ENCODE measurements at places on chromosomes 6 and 20.

- DNase-seq, result no peak
Observed at GRCh38 chr6:490251-491037, 98.9 kb downstream of the IRF4 start.

GRCh38 chr6:149806127-149806526 is 56.6 kb downstream of the PCMT1 start:
- DNase-seq, result no peak

DNA sequence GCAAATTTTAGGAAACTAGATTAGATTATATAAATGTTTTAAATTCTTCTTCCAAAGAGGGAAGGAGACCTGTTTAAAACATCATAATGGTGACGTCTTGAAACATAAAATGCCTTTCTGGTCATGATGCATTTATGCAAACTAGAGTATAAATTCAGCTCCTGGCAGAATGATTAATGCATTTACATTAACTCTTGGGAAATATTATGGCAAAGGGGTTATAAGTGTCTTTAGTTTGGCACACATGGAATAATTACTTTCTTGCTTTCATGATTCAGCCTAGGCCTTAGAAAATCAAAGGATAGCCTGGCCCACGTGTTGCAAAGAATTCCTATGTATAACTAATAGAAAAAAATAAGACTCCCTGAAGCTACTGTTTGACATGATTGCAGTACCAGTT is 639.2 kb downstream of the RFPL4B start:
- no peak for DNase-seq

DNA sequence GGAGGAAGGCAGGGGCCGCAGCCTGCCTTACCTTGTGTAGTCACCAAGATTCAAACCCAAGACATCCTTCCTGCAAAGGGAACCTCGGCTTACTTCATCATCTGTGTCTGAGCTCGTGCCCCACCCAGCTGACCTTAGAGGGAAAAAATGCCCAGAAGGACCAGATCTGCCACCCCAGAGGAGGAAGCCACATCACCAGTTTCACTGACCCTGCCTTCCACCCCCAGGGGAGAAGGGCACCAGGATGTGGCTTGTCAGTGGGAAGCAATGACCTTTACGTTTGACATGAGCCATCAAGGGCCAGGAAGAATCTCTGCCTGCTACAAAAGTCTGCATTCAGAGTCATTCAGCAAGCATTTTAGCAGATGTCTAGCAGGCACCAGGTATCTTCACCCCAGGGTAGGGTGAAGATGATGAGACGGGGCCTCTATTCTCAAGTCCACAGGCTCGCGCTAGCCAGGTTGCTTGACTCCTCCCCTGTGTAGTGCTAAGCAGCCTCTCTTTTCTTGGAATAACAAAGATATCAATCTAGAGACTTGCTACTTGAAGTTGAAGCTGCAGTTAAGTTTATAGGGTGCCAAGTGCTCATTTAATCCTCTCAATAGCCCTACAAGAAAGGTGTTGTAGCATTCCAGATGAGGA is 28.1 kb downstream of the HM13 start:
- DNase-seq, result no peak

- no peak for DNase-seq
Observed at GRCh38 chr20:58308290-58308679, 1.2 kb upstream of the RAB22A start.

DNA sequence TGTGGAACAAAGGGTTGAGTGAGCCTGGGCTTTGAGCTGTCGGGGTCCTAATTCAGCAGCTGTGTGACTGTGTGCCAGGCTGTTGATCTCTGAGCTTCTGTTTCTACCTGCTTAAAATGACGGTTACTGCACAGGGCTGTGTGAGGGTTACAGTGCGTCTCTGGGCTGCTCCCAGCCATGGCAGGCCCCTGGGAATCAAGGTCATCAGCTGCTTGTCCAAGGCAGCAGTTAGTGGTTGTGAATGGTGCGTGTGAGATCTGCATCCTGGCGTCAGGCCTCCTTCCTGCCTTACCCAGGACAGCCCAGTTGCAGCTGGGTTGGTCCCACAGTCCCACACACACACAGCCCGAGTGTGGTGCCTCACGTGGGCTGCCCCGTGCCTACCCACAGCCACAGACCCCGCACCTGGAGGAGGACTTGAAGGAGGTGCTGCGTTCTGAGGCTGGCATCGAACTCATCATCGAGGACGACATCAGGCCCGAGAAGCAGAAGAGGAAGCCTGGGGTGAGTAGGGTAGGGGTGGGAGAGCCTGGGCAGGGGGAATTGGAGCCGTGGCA is 15.6 kb downstream of the GTSF1L start:
- DNase-seq, result no peak

GRCh38 chr20:6558341-6558740 is 209.1 kb upstream of the BMP2 start:
- DNase-seq, result no peak

DNA sequence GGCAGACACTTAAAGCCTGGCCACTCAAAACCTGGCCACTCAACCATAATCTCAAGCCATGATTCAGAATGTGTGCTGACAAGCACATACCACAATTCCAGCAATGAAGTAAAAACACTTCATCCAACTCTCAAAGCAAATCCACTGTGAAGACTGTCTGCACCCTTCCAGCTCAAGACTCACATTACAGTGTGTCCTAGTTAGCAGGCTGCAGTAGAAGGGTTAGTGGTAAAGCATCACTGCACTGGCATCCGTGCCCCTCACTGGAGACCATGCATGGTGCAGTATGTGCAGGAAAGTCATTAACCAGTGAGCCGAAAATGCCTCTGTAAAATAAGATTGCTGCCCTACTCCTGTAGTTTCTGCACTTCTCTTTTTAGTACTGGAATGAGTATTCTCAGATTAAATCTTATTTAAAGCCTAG is 43.4 kb downstream of the SLC23A2 start:
- DNase-seq, result no peak

GRCh38 chr20:43283126-43283525 is 93.4 kb upstream of the PTPRT start:
- no peak for DNase-seq

GRCh38 chr6:82283771-82284410 is 36.3 kb upstream of the IBTK start:
- no peak for DNase-seq

- no peak for DNase-seq
Observed at GRCh38 chr20:57760698-57761412, 51.0 kb upstream of the PMEPA1 start.

GRCh38 chr20:39112178-39112743 is 150.1 kb downstream of the DHX35 start:
- peak; percentile 3 for DNase-seq

GRCh38 chr6:21438986-21439352 is 154.6 kb upstream of the SOX4 start:
- no peak for DNase-seq

DNA sequence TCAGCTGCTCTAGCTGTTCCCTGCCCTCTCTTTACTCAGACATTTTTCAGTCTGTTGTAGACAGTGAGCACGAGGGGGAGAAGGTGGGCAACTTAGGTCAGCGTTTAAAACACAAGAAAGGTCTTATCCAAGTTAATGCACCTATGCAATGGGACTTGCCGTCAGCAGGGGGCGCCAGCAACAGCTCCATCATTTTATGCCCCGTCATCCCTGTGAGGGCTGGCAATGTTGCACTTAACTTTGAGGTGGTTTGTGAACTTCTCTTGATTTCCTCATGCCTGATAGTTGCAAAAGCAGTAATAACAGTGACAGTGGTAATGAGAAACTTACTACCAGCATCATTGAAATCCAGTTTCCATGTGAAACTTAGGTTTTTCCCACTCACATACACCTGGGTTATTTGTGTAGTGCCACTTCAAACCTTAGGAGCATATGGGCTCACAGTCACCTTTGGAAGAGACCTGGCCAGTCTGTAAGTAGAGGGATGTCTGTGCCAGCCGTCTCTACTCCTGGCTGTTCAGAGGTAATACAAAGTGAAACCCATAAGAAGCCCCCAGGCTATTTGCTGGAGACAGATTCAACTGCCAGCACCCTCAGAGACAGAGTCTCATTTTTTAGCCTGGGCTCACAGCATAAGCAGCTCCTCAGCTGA is 44.9 kb upstream of the ID1 start:
- peak; percentile 61 for DNase-seq

- DNase-seq, result peak; percentile 89
Observed at GRCh38 chr6:149565527-149566409, at the start of gene GINM1. Gene GINM1, plus strand, starts transcription at chr6:149566375. Its CDS starts 40 bp downstream, at chr6:149566415.

- no peak for DNase-seq
Observed at GRCh38 chr6:150499882-150500312, 99.8 kb upstream of the PLEKHG1 start.

- DNase-seq, result no peak
Observed at GRCh38 chr6:94278146-94278545, 858.8 kb upstream of the EPHA7 start.

DNA sequence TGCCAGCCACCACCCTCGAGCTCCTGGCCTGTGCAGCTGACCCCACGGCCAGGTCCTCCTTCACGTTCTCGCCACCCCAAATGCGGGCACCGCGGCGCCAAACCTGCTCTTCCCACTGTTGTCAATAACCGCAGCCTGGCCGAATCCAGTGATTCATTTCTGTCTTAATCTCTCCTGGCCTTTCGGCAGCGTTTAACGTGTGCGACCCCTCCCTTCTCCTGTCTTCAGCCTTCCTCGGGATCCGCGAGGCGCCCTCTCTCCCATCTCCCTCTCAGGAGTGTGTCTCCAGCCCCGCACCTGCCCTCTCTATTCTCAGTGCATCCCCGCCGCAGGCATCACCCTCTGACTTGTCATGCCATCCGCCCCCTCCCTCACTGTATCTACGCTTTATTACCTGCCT is 91.4 kb downstream of the THBS2 start:
- no peak for DNase-seq

DNA sequence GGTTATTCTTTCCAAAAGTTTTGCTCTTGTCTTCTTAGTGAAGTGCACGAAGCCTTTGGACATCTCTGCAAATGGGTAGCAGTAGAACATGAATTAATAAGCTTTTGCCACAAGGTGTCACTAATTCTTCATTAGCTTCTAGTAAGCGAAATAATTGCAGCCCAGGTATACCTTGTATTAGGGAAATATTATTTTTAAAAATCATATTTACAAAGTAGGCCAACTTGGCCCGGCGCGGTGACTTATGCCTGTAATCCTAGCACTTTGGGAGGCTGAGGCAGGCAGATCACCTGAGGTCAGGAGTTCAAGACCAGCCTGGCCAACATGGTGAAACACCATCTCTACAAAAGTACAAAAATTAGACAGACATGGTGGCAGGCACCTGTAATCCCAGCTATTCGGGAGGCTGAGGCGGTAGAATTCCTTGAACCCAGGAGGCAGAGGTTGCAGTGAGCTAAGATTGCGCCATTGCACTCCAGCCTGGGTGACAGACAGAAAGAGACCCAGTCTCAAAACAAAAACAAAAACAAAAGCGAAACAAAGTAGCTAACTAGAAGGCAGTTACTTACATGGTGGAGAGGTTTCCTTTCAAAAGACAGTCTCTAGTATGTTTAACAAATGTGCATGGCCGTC is 8.8 kb upstream of the RSPH3 start:
- DNase-seq, result no peak

- no peak for DNase-seq
Observed at GRCh38 chr6:87444362-87444761, 28.4 kb upstream of the SLC35A1 start.

- DNase-seq, result no peak
Observed at GRCh38 chr6:74969591-74970267, 236.1 kb downstream of the COL12A1 start.

DNA sequence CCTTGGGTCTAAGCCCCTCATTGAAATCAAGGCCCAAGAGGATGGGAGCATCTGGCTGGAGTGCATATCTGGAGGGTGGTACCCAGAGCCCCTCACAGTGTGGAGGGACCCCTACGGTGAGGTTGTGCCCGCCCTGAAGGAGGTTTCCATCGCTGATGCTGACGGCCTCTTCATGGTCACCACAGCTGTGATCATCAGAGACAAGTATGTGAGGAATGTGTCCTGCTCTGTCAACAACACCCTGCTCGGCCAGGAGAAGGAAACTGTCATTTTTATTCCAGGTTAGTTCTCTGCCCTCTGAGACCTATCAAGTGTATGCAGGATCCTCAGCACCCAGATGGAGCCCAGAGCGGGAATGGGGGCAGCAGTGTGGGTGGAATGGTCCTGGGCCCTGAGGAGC is 5.1 kb downstream of the BTN2A2 start:
- no peak for DNase-seq

- DNase-seq, result no peak
Observed at GRCh38 chr6:120960761-120961160, 373.5 kb downstream of the TBC1D32 start.

DNA sequence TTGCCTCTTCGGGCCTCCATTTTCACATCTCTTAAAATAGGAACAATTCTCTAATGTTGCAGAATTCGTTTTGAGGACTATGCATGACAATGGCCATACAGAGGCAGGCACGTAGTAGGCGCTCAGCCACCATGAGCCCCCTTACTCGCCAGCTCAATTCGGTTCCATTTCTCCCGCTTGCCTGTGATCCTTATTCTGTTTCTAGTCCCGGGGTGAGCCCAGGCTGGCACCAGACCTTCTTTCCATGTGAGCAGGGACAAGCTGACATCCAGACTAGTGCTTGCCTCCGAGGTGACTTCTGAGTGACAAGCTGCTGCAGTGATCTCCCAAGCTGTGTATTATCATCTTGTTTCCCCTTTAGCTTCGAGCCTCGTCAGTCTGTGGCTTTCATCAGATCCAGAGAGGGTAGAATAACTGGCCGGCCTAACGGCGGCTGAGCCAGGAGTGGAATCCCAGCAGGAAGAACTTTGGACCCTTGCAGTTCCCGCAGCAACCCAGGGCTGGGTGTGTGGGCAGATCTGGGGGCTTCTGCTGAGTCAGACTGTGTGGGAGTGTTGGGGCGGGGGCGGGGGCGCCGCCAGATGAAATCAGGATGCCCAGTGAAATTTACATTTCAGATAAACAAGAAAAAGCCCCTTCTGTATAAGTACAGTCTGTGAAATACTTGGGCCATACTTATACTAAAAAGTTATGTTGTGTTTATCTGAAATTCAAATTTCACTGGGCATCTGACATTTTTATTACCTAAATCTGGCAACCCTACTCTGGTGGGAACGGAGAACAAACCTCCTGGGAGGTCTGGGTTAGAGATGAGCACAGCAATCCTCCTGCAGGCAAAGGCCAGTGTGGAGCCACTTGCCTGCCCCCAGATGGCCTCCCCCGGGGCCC is 10.9 kb downstream of the BANF2 start:
- DNase-seq, result no peak

- DNase-seq, result no peak
Observed at GRCh38 chr6:19470333-19470732, 366.8 kb upstream of the ID4 start.

DNA sequence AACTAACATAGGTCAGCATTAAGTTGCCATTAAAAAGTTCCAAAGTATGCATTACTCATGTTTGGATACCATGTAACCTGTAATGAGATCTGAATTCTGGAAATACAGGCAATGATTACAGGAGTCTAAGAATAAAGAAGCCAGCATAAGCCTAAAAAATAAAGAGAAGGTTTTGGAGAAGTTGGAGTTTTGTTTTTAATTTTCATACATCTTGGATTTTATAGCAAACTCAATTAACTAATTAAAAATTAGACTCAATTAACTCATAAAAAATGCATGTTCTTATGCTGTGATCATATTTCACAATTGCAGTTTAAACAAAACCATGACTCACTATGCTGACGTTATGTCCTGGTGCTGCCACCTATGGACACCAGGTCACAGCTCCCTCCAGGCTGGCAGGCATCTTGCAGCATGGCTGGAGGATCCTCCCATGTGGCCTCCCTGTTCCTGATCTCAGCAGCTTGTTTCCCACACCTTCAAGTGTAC is 648.8 kb upstream of the AGPAT4 start:
- no peak for DNase-seq

GRCh38 chr20:32485770-32486478 is 99.2 kb downstream of the NOL4L start:
- DNase-seq, result no peak
